ENCODE measurements at places on chromosomes 7 and 10. TPM values are rescaled to one million over a fixed set of nuclear protein-coding genes. Genes with fewer than 3 reads are reported as not detected.

DNA sequence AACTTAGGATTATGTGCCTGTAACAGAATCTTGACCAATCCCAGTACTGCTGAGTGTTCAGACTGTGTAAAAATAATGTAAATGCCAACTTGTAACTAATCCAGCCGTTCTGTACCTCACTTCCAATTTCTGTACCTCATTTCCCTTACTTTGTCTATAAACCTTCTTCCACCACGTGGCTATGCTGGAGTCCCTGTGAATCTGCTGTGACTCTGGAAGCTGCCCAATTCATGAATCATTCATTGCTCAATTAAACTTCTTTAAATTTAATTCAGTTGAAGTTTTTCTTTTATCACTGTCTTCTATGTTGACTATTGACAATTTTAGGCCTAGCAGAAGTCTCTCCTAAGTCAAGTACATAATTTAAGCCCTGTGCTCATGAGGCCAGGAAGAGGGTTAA is 215.3 kb upstream of the RHOBTB1 start:
- DNase-seq, result no peak
- H3K4me1 ChIP-seq, result peaks cover 8% of the 10 kb centered on the region
- H3K27me3 ChIP-seq, result no peaks in the 10 kb centered on the region
- H3K27ac ChIP-seq, result no peak overlapping the region
- H3K36me3 ChIP-seq, result no peaks in the 10 kb centered on the region

DNA sequence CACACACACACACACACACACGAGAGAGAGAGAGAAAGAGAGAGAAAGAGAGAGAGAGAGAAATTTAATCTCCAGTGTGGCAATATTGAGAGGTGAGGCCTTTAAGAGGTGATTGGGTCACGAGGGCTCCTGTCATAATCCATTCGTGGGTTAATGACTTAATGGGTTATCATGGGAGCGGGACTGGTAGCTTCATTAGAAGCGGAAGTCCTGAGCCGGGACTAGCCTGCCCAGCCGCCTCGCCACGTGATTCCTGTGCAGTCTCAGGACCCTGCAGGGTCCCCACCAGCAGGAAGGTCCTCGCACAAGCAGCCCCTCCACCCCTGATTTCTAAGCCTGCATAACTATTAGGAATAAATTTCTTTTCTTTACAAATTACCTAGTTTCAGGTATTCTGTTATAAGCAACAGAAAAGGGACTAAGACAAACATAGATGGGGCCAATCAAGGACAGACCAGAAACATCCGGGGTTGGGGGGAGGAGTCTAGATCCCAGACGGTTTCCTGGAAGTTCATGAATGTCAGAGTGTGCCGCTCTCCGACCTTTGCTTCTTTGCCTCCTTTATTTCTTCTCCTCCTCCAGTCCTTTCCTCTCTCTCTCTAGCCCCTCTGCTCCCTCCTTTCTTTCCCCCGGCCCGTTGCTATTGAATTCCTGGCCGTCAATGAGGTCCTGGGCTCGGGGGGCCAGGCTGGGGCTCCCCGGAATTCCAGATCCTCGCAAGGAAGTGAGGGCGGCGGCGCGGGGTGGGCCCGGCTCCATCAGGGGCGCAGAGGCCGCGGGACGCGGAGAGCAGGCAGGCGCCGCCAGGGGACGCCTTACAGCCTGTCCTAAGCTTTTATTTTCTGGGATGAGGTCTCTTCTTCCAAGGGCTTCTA is 146.8 kb downstream of the CYP26A1 start:
- no peak overlapping the region for H3K27ac ChIP-seq
- no peaks in the 10 kb centered on the region for H3K36me3 ChIP-seq
- no peak for DNase-seq
- H3K4me3 ChIP-seq, result no peak overlapping the region

ZNF488 gene
- total RNA-seq, result not detected

TMEM26 gene
- not detected for total RNA-seq

GRCh38 chr7:46752881-46753366 is 829.0 kb downstream of the TNS3 start:
- no peak overlapping the region for H3K4me3 ChIP-seq
- no peak for DNase-seq
- H3K36me3 ChIP-seq, result no peaks in the 10 kb centered on the region
- H3K4me1 ChIP-seq, result no peaks in the 10 kb centered on the region

FOXI2 gene
- not detected for total RNA-seq

DNA sequence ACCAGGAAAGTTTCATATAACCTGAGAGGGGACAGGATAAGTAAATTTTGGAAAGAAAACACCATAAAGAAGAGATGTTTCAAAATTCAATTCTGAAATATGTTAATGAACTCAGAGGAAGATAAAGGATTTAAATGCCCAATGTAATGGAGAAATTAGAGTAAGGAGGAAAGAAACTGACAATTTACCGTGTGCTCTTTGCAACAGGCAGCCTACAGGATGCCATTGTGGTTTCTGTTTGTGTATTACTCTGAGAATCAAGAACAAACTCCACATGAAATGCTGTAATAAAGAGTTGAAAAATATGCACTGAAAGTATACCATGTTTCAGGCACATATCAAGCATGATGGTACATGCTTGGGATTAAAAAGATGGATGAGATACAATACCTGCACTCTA is 44.8 kb upstream of the GLCCI1 start:
- H3K27ac ChIP-seq, result no peak overlapping the region
- H3K36me3 ChIP-seq, result no peaks in the 10 kb centered on the region
- H3K4me3 ChIP-seq, result no peak overlapping the region
- H3K4me1 ChIP-seq, result peaks cover 18% of the 10 kb centered on the region

- no peak overlapping the region for H3K4me3 ChIP-seq
- DNase-seq, result no peak
- no peak overlapping the region for H3K27ac ChIP-seq
- no peaks in the 10 kb centered on the region for H3K36me3 ChIP-seq
- H3K4me1 ChIP-seq, result no peaks in the 10 kb centered on the region
- H3K27me3 ChIP-seq, result no peaks in the 10 kb centered on the region
These were observed 65.0 kb downstream of the GRM8 start for GRCh38 chr7:127187740-127188139.
